Activated CD4-positive, alpha-beta T cell treated with anti-CD3 and anti-CD28 coated beads, Interleukin-2, amount 50 U/mL, for 4 hours (primary cell): ENCODE measurements at places on chromosomes 4 and X.

- DNase-seq, result no peak
These were observed 7.5 kb upstream of the CXCL6 start for GRCh38 chr4:73828956-73829355.

DNA sequence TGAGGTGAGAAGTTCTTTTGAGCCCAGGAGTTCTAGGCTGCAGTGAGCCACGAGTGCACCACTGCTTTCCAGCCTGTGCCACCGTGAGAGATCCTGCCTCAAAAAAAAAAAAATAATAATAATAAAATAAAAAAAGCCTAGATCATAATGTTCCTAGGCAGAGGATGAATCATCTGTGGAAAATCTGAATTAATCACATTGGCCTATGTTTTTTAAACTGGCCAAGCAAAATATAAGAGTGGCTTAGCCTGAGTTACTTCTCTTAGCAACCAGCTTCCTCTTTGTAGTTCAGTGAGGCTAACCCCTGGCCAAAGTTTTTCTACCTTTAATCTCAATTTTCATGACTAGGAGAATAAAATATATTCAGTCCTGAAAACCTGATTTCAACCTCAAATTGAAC, 614.6 kb downstream of the PPP4R3C start:
- DNase-seq, result no peak

GRCh38 chr4:93263166-93263565, 565.4 kb upstream of the ATOH1 start:
- no peak for DNase-seq

DNA sequence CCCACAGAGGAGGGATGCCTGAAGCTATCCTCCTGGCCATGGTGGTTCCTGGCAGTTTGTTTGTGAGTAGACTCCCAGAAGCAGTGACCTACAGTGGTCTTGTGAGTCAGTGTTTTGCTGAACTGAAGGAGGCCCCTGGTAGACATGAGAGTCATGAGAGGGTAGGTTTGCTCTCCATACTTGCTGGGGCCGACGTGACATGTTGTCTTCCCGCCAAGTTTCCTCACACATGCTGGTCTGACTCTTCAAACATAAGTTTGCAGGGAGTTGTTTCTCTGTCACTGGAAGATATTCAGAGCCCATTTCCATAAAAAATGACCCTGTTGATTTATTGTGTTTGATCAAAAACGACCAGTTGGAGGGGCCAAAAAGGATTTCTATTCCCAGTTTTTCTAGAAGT, 131.1 kb upstream of the SCML1 start:
- DNase-seq, result no peak

GRCh38 chr4:154634058-154634457, 21.6 kb upstream of the FGG start:
- DNase-seq, result no peak

- DNase-seq, result no peak
These were observed 668 bp upstream of the PTCHD1 start for GRCh38 chrX:23333842-23334520.

- no peak for DNase-seq
These were observed 77.1 kb downstream of the TBCK start for GRCh38 chr4:106238820-106239420.

- DNase-seq, result peak; percentile 11
These were observed 125.2 kb downstream of the STIM2 start for GRCh38 chr4:26985873-26986272.

DNA sequence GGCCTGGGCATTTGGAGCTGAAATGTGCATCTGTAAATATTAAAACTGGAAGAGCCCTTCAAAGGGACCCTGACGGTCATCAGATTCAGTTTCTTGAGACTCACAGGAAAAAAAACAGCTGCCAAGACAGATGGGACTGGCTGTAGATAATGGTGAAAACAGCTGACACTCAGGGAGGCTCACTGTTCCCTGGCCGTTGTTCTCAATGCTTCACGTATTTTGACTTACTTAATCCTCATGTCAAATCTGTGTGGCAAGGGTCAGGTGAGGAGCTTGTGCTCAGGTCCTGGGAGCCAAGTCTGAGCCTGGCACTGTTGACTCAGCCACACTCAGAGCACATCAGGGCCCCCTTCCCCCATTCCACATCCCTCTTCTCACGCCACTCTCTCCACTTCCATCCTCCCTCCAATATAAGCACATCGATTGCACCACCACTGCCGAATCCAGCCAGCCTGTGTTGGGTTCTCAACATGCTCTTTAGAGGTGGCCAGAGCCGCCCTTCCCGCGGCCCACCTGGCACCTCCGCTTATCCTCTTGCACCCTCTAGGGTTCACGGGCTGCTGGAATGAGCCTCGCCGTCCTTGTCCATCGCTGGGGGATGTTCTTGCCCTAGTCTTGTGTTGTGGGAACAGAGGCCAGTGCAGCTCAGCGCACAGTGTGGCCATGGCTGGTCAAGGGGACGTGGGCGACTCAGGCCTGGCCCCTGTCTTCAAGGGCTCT, 40.1 kb downstream of the EVC start:
- DNase-seq, result no peak

DNA sequence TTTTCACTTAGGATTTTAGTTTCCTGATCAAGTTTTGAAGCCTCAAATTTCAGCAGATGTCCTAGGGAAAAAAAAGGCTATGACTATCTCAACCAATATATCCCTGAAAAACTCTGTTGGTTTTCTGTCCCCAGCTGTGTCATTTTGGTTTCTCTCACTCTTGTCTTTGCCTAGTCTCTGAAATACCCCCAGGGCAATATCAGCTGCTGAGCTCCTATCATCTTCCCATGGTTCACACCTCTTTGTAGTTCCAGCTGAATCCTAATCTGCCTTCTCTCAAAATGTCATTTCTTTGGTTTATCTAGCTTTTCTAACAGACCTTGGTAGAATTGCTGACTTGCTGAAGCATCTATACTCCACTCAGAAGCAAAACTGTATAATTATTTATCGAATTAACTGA, 2370.5 kb downstream of the ARAP2 start:
- no peak for DNase-seq

DNA sequence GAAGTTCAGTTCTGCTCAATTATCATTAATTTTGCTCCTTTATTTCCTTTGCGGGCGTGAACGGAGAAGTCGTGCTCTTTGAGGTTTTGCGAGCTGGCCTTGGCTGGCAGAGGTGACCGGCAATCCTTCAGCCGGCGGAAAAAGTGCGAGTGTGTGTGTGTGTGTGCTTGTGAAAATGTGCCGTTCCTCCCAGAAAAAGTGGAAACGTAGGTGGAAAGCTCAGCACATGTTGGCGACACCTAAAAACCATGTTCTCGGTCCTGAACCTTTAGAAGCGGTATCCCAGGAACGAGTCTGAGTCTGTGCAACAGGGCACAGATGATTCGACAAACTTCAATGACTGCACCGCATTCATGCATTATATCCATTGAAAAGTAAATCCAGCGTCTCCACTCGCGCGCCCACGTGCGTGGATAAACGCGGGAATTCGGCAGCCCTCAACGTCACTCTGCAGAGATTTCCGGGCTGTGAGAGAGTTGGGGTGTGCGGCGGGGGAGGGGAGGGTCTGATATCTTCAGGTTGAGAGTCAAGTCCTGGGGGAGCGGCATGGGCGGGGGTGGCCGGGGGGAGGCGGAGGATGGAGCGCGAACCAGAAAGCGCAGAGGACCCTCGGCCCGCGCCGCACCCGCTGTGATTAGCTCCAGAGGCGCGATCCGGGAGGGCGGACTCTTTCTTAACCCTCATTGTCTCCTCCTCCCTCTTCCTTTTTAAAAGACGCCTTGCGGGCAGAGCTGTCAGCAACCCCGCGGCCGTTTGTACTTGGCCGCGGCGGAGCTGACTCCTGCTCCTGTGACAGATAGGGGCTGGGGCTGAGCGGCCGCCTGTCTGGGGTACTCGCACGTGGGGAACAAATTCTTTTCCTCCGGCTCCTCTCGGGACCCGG, at the start of gene SHISA3:
TSS of gene SHISA3 (plus strand) at position 737 of the 883 bp plus-strand sequence. CDS start 569 bp downstream, outside the sequence.
- no peak for DNase-seq

GRCh38 chr4:851701-852430, 25.9 kb upstream of the CPLX1 start:
- no peak for DNase-seq

DNA sequence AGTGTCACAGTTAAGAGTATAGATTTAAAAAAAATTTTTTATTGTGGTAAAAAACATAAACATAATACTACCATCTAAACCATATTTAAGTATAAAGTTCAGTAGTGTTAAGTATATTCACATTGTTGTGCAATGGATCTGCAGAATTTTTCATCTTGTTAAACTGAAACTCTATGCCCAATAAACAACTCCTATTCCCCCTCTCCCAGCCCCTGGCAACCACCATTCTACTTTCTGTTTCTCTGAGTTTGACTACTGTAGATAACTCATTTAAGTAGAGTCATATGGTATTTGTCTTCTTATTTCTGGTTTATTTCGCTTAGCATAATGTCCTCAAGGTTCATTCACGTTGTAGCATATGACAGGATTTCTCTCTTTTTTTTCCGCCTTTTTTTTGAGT, 112.4 kb downstream of the PTTG2 start:
- DNase-seq, result no peak

GRCh38 chr4:7650606-7651385, 216.1 kb upstream of the PSAPL1 start:
- no peak for DNase-seq

DNA sequence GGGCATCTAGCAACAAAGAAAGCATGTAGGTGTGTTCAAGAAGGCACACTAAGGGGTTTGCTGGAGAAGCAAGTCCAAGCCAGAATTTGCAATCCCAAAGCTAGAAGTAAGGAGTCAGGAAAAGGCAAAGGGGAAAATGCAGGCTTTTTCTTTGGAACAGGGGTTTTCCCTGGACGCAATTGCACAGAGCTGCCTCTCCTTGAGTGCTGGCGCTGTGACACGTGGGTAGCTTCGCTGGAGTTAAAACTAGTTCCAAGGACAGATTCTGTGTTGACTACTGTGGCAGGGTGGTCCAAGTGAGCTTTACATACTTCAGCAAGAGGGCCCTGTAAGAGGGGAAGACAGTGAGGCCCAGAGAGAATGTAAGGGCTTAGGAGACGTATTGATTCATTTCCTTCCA, 277.1 kb downstream of the ADGRA3 start:
- no peak for DNase-seq

DNA sequence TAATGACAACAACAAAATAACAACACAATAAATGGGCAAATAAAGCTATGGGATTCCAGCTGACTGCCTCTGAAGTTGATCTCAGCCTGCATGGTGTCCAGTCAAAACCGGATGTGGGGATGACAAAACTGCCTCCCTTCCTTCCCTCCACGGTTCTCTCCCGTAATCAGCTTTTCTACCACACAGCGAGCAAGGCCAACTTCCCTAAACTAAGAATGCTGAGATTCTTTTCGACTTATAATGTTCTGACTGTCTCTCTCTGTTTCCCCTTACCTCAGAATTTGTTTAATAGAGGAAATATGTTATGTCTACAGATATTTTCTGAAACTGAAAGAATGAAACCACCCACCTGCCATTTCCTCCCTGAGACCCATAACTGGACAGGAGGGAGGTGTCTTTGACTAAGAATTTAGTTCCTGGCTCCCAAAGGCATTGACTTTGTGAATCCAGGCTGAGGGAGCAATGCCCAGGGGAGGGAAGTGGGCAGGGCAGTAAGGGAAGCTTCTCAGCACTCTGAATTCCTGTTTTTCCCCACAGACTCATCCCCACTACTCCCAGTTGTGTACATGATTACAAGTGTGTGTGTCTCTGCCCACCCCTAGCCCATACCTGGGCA, 1.0 kb upstream of the TLR1 start:
- no peak for DNase-seq

- no peak for DNase-seq
These were observed 392.0 kb downstream of the GBA3 start for GRCh38 chr4:23084559-23085248.

DNA sequence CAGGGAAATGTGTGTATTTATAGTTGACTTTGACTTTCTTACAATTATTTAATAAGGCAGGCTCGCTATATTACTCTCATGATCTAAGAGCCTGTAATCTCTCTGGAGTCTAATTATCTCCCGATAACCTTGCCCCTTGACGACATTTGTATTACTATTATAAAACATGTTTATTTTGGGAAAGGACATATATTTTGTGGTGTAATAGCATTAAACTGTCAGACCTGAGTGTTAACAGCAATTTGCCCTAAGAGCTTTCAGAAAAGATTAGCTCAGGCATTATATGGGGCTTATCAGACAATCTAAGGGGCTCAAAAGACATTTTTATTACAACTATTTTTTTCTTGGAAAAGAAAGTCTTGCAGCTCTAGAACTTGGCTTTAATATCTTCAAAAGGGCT, 427.9 kb upstream of the SLIT2 start:
- no peak for DNase-seq

- no peak for DNase-seq
These were observed 30.1 kb upstream of the MXD4 start for GRCh38 chr4:2291705-2292645.

GRCh38 chr4:143341186-143341755, 4.6 kb downstream of the GAB1 start:
- DNase-seq, result no peak

GRCh38 chr4:34280131-34280530, 1964.2 kb downstream of the ARAP2 start:
- DNase-seq, result no peak

DNA sequence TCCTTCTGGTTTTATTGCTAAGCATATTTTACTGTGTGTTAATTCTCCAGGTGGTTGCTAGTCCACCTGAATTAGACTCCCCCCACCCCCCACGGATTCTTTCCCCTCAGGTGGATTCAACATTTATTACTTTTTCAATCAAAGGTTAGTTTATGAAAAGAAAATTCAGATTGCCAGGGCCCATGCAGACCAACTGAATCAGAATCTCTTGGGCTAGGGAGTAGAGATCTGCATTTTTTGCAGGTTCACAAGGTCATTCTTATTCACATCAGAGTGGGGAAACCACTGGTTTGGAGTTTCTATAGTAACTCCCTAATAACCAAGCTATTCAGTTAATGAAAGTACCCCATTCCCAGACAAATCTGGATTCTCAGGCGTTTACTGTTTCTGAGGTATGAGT, 9.8 kb downstream of the TMEM255A start:
- no peak for DNase-seq

DNA sequence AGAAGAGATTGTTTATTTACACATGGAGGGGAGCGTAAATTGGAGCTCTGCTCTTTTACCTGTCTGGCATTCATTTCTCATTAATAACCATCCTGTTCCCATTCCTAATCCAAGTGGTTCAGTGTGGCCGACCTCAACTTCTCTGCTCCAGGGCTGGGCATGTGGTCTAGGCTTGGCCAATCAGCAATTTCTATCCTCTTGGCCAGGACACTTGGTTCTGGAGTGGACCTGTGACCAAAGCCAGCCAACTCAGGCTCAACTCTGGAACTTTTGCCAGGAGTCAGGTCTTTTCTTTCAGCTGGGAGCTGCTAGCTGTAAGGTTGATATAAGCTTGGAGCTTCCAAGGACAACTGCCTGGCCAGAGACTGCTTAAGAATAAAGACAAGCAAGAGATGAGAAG, 15.6 kb upstream of the RASL11B start:
- DNase-seq, result no peak

DNA sequence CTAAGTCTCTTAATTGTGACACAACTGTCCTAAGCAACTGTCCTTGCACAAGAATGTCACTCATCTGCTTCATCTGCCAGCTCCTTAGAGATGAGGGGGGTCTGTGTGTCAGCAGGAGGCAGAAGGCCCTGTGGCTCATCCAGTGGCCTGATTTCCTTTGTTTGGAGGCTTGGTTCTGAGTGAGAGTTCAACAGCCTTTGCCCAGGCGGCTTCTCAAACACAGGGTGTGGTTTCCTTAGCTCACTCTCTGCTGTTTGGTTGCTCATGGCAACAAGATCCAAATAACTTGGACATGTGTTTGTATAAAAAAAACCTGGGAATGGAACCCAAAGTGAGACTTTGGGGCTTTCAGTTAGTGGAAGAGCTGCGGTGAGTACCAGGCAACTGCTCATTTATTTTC, 46.6 kb downstream of the MAP7D3 start:
- no peak for DNase-seq
